Activated CD4-positive, alpha-beta memory T cell treated with anti-CD3 and anti-CD28 coated beads for 36 hours (primary cell): ENCODE measurements at places on chromosomes 4 and X.

DNA sequence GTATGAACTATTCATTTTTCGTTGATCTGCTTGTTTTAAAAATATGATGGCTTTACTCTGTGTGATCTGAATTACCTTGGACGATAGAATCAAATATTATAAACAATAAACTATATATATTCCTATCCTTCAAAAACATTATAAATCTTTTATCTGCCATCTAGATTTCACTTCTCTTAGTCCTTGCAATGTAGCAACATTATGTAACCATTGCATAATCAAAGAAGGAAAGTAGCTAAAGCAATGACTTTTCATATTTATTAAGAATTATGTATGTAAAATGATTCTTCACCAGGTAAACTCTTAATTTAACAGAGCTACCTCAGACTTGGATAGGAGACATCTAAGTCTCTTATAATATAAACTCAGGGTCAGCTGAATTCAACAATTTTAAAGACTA lies 210.5 kb downstream of the ADAMTS3 start:
- DNase-seq: no peak

- DNase-seq: no peak
Measured at GRCh38 chr4:134747108-134747805, 545.7 kb upstream of the PABPC4L start.

DNA sequence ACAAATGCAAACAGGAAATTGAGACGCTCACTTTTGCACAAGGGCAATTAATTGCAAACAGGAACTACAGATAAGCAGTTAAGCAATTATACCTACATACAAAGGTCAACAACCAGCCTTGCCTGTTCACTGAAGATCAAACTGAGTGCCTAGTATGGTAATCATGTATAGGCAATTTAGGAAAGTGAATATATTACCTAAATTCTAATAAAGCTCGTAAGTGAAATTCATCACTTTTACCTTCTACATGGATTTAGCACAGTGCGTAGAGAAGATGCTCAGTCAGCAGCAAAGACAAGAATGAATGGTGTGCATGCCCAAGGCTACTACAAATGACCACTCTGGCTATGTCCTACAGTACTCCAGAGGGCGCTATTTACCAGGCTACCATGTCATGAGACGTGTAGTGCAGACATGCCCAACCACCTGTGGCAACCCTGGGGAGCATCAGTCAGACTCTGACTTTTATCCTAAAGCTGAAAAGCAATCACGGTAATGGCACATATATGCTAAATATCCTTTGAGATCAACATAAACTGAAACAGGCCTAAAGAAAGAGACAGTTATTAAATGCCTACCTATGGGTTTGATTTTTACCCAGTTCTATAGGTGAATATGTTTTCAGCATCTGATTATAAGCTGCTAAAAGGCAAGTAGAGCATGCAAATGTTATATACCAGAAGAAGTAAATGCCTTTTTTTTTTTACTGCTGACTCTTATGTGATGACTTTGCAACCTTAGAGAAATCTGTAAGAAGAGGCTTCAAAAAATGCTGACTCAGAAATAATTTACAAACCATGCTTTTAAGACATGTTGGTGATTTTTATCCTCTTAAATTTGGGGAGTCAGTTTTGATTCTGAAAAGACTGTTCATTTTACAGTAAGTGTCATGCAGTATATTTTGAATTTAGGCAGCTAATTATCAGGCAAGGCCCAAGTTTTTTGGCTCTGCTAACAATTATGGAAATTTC lies 178.0 kb downstream of the PPP3CA start:
- peak; percentile 69 for DNase-seq

DNA sequence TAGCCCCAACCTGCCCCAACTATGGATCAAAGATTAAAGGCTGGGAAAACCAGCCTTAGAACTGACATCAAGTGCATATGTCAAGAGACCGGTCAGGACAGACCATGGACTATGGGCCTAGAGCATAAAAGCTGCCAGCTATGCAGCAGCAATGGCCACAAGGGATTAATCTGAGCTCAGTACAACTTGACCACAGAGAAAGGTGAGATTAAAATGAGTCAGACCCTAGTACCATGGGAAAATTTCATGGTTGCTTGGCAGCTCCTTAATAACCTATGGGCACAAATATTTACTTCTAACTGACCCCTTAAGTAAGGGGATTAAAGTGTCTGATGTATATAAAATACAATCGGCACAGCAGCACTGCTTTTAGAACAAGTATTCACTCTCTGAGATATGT lies 54.4 kb downstream of the CBR4 start:
- DNase-seq: no peak

GRCh38 chrX:11770320-11770719 lies 12.3 kb downstream of the MSL3 start:
- peak; percentile 62 for DNase-seq

GRCh38 chr4:187069398-187069797 lies 345.7 kb upstream of the FAT1 start:
- DNase-seq: no peak

GRCh38 chrX:153474266-153474665 lies 3.9 kb upstream of the HAUS7 start:
- no peak for DNase-seq

DNA sequence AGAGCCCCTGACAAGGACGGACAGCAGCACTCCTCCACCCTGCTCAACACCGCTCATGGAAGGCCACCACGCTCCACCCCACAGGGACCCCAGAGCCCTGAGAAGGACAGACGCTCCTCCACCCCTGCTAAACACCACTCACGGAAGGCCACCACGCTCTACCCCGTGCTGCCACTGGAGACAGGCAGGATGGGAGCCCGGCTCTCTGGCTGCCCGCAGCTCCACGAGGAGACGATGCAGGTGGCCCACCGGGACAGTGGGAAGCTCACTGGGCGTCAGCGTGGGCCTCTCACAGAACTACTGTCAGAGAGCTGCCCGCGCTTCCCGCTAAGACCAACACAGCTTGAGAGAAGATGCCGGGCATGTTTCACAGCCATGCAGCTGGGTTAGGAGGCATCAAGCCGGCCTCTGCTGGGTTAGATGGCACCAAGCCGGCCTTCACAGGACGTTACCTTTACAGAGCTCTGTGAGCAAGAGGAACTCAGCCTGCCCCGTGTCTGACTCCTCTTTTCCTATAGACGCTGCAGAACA lies 20.8 kb downstream of the GAK start:
- no peak for DNase-seq
